ENCODE measurements at places on chromosomes 16 and 17. TPM values are rescaled to one million over a fixed set of nuclear protein-coding genes. Genes with fewer than 3 reads are reported as not detected.

Gene ASB16
- total RNA-seq = not detected

Gene ATP2A1
- total RNA-seq = 0.84 TPM

Gene CCL4
- total RNA-seq = 8.8 TPM

Gene PRAC2
- total RNA-seq = not detected

Gene CDT1
- 0.27 TPM for total RNA-seq

GRCh38 chr17:74937064-74938051, 1.7 kb downstream of the OTOP3 start:
- no peak for DNase-seq

- no peak for DNase-seq
These were observed 42.8 kb downstream of the TNFRSF13B start for GRCh38 chr17:16929035-16929680.

- DNase-seq = no peak
These were observed 167.9 kb upstream of the ZFHX3 start for GRCh38 chr16:73215678-73216377.

DNA sequence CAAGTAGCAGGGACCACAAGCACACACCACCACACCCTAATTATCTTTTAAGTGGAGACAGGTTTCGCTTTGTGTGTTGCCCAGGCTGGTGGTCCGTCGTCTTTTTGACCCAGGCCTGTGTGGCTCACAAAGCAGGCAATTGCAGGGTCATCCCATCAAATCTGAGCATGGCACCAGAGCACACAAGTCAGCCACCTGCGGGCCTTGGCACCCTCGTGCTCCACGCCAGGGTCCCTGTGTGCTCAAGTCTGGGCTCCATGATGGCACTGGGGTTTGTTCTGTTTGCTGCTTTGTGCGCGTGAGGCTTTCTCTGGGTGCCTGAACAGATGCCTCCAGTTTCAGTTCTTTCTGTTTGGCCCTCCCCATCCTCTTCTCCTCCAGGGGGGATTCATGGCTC, 2.4 kb upstream of the CAPN15 start:
- DNase-seq = no peak

- DNase-seq = peak; percentile 64
These were observed 11.4 kb downstream of the CHST4 start for GRCh38 chr16:71537643-71538042.

GRCh38 chr17:7632492-7632894, 2.6 kb downstream of the SHBG start:
- peak; percentile 61 for DNase-seq

GRCh38 chr16:30592871-30593270, 7.4 kb upstream of the ZNF785 start:
- DNase-seq = no peak

DNA sequence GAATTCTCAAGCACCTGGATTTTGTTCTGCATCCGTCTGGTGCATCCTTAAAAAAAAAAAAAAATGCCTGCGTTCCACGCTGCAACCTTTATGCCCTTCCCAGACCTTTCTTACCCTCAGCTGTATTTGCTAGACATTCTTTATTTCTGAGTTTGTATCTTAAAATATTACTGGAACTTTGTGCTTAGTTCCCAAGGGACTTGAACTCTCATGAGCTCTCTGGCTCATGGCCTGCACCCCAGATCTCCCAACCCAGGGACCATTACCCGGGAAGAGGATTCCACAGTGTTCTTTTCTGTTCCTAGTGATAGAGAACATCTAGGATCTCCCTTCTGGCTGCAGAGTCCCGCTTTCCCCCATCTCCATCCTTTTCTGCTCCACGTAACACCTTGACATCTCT, 28.9 kb upstream of the CLEC18A start:
- DNase-seq = no peak

- no peak for DNase-seq
These were observed 12.5 kb downstream of the RABEP2 start for GRCh38 chr16:28912558-28912957.

- no peak for DNase-seq
These were observed 10.8 kb downstream of the MAP2K3 start for GRCh38 chr17:21295036-21295952.

- DNase-seq = no peak
These were observed 122.5 kb downstream of the GAS7 start for GRCh38 chr17:10075919-10076318.

DNA sequence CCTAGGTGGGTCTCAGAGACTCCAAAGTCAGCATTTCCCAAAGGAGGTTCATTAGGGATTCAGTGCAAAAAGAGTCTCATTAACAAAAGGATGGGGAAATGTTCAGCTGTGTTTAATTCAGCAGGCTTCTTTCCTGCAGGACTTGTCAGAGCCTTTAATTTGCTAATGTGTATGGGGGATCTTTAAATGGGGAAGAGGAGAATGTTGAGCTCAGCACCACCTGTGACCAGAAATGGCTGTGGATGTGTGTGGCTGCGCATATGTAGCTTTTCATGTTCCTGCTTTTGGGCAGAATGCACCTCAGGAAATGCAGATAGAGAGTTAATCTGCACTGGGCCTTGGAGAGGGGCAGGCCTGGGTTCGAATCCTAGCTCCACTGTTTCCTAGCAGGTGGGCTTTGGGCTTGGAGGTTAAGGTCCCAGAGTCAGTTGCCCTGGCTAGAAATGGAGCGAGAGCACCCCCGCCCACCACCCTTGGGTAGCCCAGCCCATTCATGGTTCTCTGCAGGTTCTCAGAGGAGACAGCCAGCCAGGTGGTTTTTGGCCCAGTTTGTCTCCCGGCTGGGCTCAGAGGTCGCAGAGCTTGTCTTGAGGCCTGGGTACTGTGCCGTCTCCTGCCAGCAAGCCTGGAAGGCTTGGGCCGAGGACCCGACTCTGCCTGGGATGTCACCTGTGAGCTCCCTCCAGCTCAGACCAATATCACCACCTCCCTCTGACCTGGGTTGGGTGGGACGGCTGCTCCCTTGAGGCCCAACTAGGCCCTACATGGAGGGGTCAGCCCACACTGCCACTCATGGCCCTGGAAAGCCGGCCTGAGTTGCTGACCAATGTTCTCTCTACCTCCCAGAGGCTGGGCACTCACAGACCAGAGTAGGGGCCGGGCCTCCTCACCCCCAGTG, 9.3 kb downstream of the ADCY7 start:
- DNase-seq = peak; percentile 50

DNA sequence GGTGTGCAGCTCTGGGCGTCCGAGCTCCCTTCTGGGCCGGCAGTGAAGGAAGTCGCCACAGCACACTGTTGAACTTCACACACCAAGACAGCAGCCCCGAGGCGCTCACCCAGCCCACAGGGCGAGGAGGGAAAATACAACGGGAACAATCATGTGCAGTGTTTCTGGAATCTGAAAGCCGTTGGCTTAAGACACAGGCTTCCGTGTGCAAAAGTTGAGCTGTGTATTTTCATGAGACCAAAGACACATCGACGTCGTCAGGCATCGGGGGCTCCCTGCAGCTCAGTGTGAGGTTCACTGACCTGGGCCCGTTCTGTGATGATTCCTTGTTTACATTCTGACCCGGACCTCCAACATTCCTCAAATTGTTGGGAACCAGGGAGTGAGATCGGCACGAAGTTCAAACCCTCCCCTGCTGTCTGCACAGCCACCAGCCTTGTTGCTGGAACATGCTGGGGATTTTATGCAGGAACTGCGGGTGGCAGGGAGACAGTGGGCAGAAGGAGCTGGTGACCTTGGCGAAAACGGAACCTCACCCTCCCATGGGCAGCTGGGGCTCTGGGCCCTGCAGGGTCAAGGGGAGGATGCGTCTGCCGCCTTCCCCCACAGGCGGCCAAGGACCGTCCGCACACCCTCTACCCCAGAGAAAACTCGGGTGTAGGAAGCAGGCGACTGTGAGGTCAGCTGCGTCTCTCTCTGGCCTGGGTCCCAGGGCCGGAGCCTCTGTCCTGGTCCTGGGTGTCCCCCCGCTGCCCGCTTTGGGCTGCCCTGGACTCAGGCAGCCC, 72.2 kb downstream of the METRNL start:
- DNase-seq = no peak

DNA sequence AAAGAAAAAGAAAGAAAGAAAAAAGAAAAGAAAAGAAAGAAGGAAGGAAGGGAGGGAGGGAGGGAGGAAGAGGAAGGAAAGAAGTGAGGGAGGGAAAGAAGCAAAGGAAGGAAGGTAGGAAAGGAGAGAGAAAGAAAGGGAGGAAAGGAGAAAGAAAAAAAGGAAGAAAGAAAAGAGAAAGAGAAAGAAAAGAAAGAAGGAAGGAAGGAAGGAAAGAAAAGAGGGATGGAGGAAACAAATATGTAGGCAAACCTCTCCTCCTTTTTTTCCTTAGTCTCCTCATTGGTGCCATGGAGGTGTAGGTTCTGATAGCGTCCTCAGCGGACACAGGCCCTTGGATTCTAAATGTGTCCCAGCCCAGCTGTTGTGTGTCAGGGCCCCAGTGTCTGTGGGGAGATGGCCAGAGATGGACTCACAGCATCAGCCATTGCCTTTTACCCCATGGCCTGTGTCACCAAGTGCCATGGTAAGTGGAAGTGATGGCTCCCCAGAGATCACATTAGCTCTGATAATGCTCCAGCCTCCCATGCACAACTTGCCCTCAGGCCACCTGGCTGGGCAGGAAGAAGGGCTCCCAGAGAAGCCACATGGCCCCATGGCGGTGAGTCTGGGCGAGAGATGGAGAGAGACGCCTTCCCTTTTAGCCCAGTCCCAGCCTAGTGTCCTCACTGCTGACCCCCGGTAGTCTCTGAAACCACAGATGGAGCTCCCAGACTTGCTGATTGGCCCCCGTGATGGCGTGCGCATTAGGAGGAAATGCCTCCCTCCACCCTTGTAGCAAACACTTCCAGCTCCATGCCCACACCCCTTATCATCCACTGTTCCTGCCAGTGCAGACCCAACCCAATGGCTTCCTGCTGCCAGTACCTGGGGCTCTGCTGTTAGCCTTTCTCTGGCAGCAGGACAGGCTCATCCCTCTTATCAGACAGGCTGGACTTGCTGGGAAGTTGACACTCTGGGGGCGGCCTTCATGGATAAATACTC, 3.7 kb upstream of the SLC6A2 start:
- no peak for DNase-seq

- DNase-seq = peak; percentile 43
These were observed 482 bp downstream of the BAHCC1 start for GRCh38 chr17:81395600-81396277.

- DNase-seq = peak; percentile 78
These were observed 129.9 kb downstream of the MGAT5B start for GRCh38 chr17:76997981-76998531.

DNA sequence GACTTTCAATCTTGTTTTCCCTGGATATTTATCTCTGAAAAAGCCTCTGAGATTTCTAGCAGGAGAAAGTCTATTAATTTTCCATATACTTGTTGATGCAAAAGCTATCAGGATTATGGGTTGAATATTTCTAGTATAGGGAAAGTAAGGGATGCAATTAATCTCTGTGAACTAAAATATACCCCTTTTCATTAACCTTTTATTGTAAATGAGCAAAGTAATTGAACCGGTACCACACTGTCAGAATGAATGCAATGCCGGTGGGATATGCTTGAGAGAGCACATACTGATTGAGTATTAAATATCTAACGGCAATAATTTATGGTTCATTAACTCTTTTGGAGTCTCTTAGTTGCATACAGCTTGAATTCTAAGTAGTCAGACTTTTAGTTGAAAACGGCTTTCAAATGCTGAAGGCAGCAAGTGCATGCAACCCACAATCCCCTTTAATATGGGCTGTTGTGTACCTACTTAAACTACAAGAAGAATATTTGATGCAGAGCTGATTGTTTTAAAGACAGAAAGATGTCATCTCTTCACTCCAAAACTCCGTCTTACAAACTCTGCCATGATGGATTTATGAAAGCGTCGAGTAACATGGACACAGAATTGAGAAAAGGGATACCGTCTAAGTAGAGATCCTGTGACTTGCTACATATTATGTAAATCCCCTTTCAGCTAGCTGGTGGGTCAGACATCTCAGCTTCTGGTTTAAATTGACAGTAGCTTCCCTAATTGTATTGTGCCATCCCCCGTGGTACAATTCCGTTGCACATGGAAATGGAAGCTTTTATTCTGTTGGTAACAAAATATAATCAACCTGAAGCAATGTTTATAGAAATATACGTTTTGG, 141.3 kb upstream of the CDH8 start:
- DNase-seq = no peak

DNA sequence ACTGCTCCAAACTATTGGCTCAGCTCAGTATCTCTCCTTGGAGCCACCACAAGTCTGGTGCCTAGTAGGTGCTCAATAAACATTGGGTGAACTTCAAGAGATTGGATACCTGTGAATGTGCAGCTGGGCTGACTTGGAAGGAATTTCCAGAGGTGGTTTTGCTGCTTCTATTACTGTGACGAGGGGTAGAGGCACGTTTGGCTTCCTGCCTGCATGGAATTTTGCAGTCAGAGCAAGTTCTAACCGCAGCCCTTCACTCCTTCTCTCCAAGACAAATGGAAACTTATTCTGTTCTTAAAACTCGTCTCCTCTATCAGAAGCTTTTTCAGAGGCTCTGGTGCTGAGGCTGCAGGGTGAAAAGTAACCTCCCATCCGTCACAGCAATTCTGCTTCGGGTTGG, 342.5 kb downstream of the CPPED1 start:
- DNase-seq = no peak

DNA sequence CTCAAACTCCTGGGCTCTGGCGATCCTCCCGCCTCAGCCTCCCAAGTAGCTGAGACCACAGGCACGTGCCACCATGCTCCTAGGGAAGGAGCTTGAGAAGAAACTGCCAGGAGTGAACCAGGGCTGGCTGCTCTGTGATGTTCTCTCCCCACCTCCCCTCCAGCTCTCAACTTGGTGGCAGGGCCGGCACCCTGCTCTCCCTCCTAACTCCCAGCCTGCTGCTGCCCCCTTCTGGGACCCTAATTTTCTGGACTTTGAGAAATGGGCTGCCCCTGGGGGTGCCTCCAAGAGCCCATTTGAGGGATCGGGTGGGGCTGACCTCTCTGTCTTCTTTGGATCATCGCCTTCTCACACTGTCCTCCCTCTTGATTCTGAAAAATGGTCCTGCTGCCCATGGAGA, 14.9 kb upstream of the STAT3 start:
- DNase-seq = peak; percentile 40

- no peak for DNase-seq
These were observed 250.6 kb upstream of the ZFHX3 start for GRCh38 chr16:73298562-73298961.

DNA sequence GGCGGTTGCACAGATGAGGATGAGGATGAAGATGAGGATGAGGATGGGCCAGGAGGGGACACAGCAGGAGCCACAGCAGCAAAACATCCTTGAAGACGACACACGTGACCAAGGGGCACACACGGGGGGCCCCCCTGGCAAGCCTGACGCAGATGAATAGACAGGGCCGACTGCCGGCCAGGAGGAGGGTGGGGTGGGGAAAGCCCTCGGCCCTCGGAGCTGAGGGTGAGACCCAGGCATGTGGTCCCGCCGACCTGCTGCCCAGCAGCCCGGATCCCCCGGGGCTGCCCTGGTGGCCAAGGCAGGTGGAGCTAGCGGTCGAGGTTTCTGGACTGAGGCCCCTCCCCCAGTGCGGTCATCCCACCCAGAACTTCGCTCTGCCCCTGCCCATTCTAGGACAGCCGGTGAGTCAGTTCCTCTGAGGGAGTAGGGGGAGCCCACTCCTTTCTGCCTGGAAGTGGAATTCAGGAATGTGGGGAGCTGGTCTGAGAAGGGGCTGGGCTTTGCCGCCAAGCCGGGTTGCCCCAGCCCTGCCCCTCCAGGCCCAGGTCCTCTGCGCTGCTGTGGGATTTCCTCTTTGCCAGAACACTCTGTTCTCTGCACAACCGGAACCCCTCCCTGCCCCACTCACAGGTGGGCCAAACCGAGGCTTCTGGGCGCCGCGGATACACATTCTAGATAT, 9.9 kb downstream of the CYGB start:
- peak; percentile 86 for DNase-seq
